ENCODE measurements at places on chromosomes 16 and 17.
A peak's percentile ranks its signal among the peaks of the same experiment; 100 is the strongest.

DNA sequence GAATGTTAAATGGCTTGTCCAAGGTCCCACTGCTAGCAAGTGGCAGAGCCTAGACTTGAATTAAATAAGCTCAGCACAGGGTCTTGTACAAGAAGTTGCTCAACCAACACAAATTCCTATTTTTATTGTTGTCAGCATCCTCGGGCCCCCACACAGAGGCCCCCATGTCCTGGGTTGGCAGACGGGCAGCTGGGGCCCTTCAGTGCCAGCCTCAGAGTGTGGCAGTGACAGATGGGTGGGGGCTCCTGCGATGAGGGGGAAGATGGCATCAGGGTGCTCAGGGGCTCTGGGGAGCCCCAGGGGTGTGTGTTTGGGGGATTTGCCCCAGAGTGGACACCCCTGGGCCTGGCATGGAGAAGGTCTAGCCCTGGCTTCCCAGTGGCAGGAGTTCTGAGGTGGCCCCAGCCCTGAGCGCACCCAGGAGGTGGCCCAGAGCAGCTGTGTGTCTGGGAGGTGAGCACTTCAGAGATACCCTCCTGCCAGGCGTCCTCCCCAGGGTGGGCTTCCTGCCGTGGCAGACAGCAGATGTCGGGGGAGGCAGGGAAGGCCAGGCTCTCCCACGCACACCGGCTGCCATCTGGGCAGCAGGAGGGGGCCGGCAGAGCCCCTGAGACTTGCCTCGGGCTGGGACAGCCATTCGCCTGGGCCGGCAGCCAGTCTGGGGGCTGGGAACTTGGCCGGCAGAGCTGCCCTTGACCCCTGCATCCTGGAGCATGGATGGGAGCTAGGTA is 150.8 kb downstream of the C16orf78 start:
- no peak for DNase-seq

DNA sequence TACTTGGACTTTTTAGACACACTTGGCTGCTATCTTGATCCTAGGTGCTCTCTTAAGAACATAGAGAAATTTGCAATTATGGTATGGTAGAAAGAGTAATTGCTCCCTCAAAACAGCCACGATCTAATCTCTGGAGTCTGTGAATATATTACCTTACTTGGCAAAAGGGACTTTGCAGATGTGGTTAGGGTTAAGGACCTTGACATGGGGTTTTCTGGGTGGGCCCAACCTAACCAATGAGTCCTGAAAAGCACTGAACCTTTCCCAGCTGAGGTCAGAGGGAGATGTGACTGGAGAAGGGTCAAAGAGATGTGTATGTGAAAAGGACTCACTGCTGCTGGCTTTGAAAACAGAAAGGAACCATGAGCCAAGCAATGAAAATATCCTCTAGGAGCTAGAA is 26.7 kb upstream of the MED13 start:
- no peak for DNase-seq

GRCh38 chr16:56226187-56226586 is 34.9 kb downstream of the GNAO1 start:
- no peak for DNase-seq

GRCh38 chr16:84084570-84085270 is 32.0 kb downstream of the MBTPS1 start:
- peak; percentile 61 for DNase-seq

GRCh38 chr16:31063495-31063842 is 10.6 kb downstream of the ZNF668 start:
- no peak for DNase-seq

- DNase-seq: no peak
These were observed 47.5 kb downstream of the SLC6A2 start for GRCh38 chr16:55703003-55704001.
